Activated CD4-positive, alpha-beta T cell treated with anti-CD3 and anti-CD28 coated beads, Interleukin-2, amount 50 U/mL, for 4 hours (primary cell): ENCODE measurements at places on chromosomes 6 and 20.

DNA sequence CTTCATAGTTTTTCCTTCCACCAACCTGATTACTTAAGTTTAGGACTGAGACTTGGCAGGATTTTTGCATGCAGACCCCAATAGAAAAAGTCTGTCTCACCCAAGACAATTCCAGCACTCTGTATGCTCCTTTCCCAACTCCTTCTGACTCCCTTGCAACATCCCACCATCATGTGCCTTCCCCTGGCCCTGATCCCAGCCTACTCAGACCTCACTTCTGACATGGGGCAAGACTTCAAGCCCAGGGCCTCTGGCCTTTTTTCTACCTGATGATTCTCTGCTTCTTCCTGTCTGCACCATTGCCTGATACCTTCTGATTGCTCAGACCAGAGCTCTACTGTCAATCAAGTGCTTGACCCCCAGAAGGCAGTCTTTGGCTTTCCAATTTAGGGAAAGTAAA lies 96.6 kb downstream of the HAO1 start:
- DNase-seq: no peak

GRCh38 chr6:467671-468082 lies 76.1 kb downstream of the IRF4 start:
- DNase-seq: no peak

- DNase-seq: no peak
Measured at GRCh38 chr6:110013386-110013785, 35.3 kb downstream of the GPR6 start.

DNA sequence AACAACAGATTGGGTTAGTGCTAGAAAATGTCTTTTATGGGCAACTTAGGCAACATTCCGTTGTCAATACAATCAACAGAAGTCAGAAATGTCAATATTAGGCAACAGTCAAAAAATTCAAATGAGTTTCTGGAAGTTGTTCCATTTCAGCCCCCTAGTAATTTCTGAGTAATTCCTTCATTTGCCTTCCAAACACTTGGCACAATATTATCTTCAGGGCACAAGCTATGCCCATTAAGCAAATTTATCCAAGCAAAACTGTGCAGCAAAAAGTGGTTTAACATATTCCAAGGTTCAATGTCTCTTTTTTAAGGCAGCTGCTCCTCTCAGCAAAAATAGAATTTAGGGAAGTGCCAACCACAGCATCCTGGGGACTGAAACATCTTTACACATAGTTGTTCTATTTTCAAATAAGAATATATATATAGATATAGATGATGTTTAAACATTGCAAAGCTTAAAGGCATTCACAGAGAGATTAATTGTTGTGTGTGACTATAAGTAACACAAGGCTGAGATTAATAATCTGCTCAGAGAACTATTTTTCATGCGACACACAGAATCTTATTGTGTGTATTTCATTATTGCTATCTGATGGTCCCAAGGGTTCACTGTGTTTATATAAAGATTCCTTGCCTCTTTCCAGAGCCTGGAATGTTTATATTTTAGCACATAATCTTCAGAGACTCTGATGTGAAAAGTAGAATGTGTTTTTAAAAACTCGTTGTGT lies 75.2 kb upstream of the ADTRP start:
- no peak for DNase-seq

GRCh38 chr6:165744555-165745228 lies 81.7 kb upstream of the PDE10A start:
- DNase-seq: no peak

DNA sequence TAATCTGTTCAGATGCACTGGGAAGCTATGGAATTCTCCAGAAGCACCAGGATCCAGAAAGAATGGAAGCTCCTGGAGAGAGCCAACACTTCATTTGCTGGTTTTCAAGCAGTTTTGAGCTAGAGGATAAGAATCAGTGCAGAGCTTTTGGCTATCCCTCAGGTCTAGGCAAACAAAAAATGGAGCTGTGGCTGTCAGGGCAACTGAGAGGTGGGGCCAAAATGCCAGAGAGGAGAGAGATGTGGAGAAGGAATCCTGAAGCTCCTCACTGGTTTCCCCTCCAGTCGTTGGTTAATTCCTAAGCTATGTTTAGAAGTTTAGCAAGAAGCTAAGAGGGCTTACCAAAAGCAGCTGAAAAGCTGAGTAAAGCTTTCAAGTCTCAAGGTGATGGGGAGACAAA lies 294.2 kb upstream of the JARID2 start:
- DNase-seq: no peak

DNA sequence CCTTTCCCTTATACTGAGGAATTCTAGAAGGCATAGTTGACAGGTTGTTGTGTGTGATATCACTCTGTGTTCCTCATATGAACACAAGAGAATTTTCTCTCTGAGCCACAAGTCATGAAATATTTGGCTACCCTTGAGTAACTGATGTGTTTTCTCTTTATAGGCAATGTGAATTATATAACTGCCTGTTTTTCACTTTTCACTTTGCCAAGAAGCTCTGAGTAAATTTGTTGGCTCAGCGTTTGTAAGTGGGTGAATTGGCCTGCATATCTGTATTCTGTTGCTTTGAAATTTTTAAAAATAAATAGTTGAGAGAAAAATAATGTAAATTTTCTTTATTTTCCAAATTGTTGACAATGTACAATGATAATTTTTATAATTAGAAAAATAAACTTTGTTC lies 5.2 kb upstream of the BTBD9 start:
- DNase-seq: no peak

DNA sequence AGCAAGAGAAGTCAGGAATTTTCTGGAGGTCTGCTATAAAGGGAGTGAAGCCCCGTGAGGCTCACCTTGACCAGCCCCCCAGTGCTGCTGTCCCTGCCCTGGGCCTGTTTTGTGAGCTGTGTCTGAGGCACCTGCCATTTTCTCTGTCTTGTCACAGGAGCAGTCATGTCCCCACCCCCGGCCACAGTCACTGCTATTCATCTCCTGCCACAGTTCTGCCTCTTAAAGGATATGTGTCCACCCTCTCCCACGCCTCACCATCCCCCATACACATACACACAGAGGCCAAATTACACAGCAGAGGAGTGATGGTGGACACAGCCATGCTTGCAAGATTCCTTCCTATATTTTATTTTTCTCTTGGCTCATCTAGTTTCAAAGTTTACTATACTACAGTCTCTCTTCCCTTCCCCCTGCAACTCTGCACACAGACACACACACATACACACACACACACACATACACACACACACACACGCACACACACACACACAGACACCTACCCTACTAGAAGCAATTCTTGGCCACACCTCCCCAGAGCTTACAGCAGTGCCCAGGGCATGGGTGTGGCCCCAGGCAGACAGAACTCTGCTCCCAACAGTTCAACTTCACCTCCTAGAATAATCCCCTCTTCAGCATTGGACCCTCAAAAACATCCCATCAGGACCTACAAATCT lies 68.7 kb upstream of the TAB2 start:
- no peak for DNase-seq

GRCh38 chr20:25304025-25304549 lies 56.2 kb downstream of the PYGB start:
- no peak for DNase-seq

DNA sequence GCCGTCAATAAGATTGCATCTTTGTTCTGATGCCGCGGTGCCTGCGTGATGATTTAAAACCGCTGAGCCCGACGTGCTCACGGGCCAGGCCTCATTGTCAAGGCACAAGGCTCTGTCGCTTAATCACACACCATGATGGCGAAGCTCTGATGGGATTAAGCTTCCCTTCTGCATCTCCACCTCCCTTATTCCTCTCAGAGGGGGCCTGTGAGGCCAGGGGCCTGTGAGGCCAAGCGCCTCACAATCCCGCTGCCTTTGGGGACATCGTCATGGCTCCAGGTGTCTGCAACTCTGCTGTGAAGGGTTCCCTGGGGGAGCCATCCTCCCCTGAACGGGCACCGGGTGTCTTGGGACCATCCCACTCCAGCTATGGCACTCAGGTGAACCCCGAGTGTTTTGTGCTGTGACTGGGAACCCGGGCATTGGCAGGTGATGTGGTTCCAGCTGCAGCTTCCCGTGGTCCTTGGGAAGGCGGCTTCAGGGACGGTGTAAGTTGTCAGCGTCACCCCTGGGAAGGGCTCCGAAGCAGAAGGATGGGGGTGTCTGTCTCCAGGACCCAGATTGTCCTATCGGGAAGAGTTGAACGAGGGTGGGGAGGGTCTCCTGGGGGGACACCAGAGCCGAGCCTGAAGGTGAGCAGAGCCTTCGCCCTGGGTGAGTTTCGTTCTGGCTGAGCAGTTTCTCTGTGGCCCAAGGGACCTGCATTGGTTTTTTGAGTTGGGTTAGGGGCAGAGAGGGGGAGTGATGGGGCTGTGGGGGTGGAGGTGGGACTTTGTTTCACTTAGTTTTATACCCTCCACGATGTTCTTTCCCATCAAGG lies 18.0 kb upstream of the BHLHE23 start:
- DNase-seq: no peak

DNA sequence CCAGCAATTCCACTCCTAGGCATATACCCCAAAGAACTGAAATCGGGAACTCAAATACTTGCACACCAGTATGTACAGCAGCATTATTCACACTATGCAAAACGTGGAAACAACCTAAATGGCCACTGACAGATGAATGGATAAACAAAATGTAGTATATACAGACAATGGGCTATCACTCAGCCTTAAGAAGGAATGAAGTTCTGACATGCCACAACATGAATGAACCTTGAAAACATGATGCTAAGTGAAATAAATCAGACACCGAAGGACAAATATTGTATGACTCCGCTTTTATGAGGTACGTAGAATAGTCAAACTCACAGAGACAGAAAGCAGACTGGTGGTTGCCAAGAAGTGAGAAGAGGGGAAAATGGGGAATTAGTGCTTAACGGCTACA lies 59.1 kb upstream of the CCN6 start:
- no peak for DNase-seq
